GM20000 (cell line): ENCODE measurements at places on chromosomes 11 and 22.

- no peak for DNase-seq
Measured at GRCh38 chr11:78365381-78365792, 52.2 kb downstream of the GAB2 start.

GRCh38 chr11:132035766-132036165 is 665.4 kb downstream of the NTM start:
- DNase-seq: no peak

GRCh38 chr11:95344932-95345642 is 114.1 kb upstream of the SESN3 start:
- no peak for DNase-seq

- DNase-seq: no peak
Measured at GRCh38 chr11:96196181-96196662, 146.8 kb downstream of the MAML2 start.

DNA sequence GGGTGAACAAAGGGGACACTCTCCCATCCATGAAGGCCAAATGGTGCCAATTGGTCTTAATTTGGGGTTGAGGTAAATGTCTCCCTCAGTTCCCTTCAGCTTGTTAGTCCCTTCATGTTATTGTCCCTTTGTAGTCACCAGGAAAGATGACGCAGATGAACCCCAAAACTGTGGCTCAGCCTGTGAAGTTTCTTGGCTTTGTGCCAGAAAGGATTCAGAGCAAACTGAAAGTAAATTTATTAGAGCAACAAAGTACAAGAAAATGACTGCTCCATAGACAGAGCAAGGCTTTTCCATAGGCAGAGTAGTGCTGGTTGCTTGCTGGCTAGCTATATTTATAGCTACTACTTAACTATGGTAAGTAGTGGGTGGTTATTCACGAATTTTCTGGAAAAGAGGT is 16.7 kb downstream of the OR4C3 start:
- DNase-seq: no peak

DNA sequence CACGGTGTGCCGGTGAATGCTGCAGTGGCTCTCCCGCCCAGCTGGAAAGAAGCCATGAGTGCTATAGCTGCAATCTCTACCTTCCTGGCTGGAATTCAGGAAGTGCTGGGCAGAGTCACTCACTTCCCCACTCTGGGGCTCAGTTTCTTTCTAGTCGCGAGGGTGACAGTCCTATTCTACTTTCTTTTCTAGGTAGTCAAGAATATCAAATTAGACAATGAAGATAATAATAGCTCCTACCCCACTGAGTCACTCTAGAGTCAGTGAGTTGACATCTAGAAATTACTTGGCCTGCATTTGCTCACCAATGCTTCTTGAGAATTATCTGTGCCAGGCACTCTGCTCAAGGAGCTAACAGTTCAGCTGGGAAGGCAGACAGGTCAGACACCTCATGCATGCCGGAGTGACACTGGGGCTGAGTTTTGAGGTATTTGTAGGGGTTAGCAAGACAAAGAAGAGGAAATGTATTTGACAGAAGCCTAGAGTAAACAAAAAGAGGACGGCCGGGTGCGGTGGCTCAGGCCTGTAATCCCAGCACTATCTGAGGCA is 3.2 kb downstream of the CENPM start:
- DNase-seq: no peak

- DNase-seq: no peak
Measured at GRCh38 chr11:124872280-124872679, 7.0 kb downstream of the ROBO3 start.

GRCh38 chr11:127966821-127967220 is 620.5 kb downstream of the ETS1 start:
- no peak for DNase-seq

- peak; percentile 74 for DNase-seq
Measured at GRCh38 chr11:60762851-60763691, 6.4 kb downstream of the MS4A15 start.

GRCh38 chr11:118838905-118839553 is 44.7 kb upstream of the CXCR5 start:
- peak; percentile 45 for DNase-seq

DNA sequence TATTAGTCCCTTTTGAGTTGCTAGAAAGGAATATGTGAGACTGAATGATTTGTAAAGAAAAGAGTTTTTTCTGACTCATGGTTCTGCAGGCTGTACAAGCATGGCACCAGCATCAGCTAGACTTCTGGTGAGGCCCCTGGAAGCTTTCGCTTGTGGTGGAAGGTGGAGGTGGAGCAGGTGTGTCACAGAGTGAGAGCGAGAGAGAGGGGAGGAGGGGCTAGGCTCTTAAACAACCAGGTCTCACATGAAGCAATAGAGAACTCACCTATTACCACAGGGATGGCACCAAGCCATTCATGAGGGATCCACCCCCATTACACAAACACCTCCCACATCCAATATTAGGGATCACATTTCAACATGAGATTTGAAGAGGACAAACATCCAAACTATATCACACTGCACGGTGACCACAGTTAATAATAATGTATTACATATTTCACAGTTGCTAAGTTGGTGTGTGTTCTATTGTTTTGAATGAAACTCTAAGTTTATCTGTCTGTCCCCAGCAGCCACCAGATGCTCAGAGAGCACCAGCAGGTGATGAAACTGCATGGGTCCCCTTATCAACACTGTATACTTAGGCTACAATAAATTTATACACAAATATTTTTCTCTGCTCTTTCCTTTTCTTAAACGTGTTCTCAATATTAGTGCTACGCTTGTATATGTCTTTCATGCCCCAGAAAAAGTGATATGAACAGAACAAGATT is 14.1 kb downstream of the ZFP91 start:
- DNase-seq: no peak

- no peak for DNase-seq
Measured at GRCh38 chr11:121513807-121514206, 61.0 kb upstream of the SORL1-AS1 start.

GRCh38 chr22:23008896-23009295 is 61.4 kb upstream of the GNAZ start:
- no peak for DNase-seq

GRCh38 chr11:63680834-63681320 is 423 bp upstream of the RTN3 start:
- peak; percentile 32 for DNase-seq

DNA sequence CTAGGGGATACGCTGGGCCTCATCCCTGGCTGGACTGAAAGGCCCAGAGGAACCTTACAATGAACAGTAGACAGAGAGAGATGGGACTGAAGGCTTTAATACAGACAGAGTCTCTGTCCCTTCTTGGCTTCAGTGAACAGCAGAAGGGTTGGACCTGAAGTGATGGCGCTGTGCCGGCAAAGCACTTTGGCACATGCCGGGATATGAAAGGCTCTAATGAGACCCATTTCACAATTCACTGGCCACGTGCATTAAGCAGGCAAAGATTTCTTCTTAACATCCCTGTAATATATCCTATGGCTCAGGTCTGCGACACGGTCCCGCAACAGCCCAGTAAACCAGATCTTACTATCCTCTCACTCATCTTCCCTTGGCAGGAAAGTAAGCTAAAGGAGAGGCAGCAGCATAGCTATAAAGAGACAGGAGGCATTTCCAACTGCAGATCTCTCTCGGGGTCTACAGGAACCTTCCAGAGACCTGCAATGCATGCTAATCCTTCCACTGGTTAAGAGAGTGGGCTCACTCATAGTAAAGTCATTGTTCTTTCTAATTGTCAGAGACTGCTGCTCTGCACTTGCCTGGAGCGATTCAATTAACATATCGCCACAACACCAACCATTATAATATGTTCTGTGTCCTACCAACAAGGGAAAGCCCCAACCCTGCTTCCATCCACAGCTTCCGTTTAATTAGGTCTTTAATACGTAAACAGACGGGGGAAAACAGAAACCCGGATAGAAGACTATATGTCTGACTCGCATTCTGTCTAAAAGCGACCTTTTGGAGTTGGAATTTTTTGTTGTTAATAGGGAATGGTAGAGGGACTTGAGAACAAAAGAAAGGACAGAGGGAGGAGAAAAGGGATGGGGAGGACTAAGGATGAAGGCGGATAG is 1179.0 kb downstream of the LRRC4C start:
- DNase-seq: no peak

DNA sequence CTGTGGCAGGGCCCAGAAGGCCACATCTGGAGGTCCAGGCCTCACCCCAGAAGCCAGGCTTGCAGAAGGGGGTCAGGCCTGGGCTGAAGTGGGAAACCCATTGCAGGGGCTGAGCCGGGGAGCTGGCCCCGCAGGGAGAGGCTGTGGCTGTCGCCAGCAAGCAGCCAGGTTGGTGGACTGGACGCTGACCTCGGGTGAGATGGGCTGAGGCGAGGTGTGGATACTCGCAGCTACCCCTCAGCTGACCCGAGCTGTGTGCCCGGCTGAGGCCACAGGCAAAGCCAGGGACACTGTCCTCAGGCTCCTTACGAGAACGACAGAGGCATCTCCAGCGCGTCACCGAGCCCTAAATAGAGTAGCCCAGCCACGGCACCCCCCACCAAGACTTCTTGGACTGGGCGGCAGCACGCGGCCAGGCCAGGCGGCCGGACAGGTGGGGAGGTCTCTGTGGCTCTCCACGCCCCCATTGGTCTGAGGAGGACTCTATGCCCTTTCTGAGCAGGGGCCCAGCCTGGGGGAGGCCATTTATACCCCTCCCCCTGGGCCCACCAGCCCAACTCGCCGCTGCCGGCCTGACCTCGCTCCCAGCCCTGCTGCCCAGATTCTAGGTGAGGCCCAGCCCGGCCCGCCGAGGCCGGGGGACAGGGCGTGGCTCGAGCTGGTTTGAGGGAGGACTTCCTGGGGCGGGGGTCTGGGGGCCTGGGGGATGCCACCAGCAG is at the start of gene TNNI2:
Gene TNNI2 (plus strand): TSS at position 556 of the 719 bp plus-strand sequence. CDS start 716 bp downstream, outside the sequence.
- no peak for DNase-seq

DNA sequence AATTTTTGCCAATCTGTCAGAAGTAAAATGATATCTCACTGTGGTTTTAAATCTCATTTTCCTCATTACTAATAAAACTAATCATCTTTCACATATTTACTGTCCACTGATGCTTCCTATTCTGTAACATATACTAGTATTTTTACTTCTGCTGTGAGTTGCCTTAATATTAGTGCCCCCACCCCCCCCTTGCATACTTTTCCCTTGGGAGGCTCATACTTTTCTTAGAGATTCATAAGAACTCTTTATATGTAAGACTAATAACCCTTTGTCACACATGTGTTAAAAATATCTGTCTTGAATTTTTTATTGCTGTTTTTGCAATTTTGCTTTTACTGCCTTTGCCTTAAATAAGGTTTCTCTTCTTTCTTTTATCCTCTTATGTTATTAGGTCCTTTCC is 87.2 kb downstream of the PHF21A start:
- no peak for DNase-seq

DNA sequence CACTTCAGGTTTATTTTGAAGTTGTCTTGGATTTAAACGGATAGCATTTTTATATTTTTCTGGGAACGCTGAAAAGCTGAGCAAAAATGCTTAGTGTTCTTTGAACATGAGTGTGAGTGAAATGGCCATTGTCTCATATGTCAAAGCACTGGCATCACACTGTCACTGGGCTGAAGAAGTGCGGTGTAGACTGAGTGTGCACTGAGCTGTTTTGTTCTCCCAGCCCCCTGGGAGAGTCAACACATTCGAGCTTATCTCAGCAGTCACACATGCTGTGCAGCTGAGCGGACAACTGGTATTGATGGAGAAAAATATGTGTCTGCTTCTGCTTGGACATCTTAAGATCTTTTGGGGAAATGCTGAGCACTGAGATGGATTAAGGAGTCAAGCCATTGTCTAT is 90.8 kb downstream of the TECTA start:
- no peak for DNase-seq

DNA sequence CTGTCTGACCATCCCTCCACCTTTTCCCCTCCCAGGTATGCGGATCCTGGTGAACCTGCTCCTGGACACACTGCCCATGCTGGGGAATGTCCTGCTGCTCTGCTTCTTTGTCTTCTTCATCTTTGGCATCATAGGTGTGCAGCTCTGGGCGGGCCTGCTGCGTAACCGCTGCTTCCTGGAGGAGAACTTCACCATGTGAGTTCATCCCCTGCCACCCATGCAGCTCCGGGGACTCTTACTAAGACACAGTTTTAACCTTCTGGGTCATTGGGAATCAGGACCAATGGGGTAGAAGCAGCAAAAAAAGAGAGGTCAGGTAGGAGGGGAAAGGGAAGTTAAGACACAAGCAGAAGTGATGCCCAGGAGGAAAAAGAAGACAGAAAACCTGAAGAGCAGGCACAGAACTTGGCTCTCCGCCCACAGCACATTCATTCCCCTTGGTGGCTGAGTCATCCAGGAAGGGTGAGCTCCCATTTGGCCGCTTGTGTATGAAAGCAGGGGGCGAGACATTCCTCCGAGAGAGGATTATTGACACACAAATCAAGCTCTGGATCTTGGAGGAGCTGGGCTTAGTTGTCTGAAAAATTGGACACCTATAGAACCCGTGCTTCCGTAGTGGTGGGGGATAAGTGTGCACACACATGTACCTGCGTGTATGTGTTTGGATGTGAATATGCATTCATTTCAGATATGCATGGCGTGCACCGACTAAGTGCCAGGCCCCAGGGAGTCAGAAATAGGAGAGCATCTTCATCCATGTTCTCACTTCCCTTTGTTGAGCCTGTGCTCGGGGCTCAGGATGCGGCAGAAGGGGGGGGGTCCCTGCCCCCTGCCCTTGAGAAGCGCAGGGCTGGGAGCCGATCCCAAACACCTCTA is 64.2 kb downstream of the CACNA1I start:
- no peak for DNase-seq

DNA sequence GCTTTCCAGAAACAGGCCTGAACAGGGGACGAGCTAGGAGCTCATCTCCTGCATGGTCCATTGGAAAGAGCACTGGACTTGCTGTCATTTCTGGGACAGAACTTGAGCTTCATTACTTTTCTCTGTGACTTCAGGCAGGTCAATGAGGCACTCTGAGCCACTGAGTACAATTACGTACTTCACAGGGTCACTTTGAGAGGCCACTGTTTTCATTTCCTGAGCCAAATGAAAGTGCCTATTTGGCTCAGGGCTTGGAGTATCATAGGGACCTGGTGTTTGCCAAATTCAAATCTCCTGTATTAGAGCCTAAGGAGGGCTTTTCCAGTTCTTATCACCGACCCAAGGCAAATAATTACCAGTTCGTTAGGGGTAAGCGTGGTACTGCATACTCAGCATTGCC is 319.3 kb downstream of the CADM1 start:
- no peak for DNase-seq

DNA sequence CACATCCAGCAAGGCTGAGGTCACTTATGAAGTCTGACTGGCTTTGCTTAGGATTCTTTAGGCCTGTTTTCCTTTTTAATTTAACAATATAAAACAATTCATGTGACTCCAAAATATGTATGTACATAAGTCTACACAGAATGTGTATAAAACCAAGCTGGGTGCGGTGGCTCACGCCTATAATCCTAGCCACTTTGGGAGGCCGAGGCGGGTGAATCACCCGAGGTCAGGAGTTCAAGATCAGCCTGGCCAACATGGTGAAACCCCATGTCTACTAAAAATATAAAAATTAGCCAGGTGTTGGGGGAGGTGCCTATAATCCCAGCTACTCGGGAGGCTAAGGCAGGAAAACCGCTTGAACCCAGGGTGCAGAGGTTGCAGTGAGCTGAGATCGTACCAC is 83.1 kb downstream of the SHANK2 start:
- DNase-seq: no peak
